ENCODE measurements at places on chromosomes 1 and 21.

- DNase-seq = no peak
Measured at GRCh38 chr1:60612790-60613189, 469.6 kb upstream of the NFIA start.

DNA sequence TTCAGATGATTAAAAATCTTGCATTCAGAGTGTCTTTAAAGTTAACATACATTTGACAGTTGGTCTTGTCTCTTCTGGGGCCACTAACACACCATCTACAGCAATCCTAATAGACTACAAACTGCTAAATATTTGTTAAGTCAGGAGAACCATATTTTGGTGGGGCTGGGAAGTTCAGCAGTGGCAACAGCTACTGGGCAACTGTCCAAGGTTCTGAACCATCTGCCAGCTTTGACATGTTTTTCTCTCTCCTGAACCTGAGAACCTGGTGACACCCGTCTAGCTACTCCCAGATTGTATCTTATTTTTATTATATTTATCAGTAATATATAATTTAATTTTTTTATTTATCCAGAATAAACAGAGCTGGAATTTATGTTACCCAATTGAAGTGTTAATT, 199.0 kb upstream of the DPYD start:
- no peak for DNase-seq

DNA sequence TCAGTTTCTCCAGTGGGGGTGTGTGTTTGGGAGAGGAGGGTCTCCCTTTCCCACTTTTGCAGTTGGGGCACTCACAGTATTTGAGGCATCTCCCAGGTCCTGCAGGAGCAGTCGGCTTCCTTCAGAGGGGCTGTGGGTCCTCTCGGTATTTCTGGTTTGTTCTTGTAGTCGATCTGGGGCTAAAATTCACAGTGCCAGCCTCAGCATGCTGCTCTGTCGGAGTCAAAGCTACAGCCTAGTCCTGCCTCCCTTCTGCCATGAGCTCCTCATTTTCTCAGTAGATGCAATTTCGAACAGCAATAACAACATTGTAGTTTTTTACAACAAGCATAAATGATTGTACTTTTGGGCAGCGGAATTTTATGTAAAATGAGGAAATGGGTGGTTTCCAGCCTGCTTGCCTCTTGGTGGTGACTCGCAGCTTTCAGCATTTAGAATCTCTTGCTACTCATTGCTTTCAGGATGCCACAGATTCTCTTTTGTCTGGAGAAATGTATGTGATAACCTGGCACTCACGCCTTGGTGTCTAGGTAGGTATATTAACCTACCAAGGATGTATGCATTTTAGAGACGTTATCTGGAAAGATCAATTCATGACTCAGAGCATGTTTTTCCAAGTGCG, 82.4 kb upstream of the C21orf91 start:
- DNase-seq = no peak

GRCh38 chr1:21671915-21672314, 2.8 kb upstream of the RAP1GAP start:
- no peak for DNase-seq

DNA sequence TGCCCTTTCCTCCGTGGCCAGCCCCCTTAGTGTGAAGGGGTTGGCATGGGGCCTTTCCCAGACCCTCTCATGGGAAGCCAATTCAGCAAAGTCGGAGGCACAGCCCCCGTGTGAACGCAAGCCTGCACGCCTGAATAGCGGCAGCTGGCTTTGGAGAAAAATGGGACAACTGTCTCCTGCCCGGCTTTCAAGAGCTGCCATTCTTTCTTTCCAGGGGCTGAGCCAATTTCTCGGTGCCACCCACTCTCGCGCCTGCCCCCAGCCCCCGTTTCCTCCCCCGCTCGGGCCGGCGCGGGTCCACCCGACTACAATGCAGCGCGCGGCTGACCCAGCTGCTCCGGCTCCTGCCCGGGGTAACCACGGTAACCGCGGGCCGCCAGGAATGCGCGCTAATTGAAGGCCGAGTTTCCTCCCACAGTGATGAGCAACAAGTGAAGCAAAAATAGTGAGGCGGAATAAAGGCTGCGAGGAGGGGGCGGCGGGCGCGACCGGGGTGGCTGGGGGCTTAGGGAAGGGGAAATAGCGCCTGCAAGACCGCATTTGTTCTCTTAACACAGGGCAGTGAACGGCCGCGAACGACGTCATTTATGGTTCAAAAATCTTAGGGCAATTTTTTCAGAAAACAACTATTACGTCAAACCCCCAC, 27.8 kb downstream of the ILDR2 start:
- DNase-seq = no peak

DNA sequence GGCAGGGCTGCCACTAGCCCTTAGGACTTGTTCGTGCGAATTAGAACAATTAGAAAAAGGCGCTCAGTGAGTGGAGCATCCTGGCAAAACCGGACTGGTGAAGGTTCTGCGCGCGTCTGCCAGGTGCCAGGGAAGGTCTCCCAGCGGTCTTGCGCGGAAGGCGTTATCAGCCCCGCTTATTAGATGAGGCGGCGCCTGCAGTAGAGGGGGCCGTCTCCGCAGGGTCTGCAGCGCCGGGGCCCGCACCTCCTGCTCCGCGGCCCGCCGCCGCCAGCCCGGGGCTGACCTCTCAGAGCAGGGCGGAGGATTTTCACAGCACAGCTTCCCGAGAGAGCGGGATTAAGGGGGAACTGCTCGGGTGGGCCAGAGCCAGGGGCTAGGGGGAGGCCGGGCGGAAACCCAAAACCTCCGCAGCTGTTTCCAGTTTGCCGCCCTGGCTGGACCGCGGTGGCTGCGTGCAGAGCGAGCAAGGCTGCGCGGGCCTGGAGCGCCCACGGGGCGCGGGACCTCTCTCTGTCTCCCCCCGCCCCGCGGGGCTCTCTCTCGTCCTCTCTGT, 155.2 kb downstream of the FOXD2 start:
- DNase-seq = no peak

GRCh38 chr1:212691561-212692071, 8.0 kb downstream of the BATF3 start:
- DNase-seq = no peak

GRCh38 chr1:47192458-47193384, 2.9 kb upstream of the PDZK1IP1 start:
- DNase-seq = peak; percentile 42

DNA sequence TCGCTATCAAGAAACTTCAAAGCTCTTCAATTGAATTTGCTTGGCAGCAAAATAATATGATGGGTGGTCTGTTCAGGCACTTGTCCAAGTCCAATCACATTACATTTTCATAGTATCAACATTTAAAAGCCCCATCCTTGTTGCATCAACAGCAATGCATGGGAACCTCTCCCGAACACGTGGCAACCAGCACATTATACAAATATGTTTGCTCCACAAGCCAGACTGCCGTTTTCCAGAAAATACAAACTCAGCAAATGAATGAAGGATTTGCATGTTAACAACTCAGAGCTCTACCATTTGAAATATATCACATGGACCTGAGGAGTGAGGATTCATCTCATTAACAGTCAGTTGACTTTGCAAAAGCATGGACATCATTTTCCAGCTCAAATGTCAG, 20.0 kb upstream of the LYPLAL1 start:
- DNase-seq = no peak

GRCh38 chr1:12528021-12528852, 89.8 kb downstream of the DHRS3 start:
- DNase-seq = no peak

DNA sequence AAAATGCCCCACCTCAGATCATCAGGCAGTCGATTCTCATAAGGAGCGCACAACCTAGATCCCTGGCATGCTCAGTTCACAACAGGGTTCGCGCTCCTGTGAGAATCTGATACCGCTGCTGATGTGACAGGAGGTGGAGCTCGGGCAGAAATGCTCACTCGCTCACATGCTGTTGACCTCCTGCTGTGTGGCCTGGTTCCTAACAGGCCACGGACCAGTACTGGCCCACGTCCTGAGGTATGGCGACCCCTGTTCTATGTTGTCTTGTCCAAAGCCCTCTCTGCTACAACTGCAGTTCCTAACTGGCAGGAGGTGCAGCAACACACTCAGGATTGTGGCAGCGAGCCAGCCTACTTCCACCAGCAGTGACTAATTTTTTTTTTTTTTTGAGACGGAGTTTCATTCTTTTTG, 70.6 kb downstream of the CLSTN1 start:
- no peak for DNase-seq

GRCh38 chr1:237164406-237165352, 122.7 kb downstream of the RYR2 start:
- DNase-seq = no peak

DNA sequence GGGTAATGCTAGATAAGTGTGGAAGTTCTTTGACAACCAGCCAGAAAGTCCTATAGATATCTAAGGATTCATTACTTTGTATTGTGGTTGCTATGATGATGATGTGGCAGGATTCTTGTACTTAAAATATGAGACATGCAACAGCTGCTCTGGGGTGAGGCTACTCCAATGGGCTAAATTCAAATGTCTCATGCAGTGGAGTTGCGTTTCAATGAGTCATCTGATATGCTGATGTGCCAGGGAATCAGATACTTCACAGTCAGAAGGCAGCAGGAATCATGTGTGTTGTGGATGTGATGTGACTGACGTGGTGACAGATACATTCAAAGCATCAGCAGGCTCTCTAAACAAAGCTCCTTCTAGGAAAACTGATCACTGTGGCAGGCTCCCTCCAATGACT, 66.5 kb downstream of the TSEN15 start:
- no peak for DNase-seq

GRCh38 chr1:193183019-193183627, 3.3 kb downstream of the B3GALT2 start:
- peak; percentile 51 for DNase-seq

GRCh38 chr1:43062527-43063095, 103.9 kb upstream of the SLC2A1 start:
- no peak for DNase-seq

DNA sequence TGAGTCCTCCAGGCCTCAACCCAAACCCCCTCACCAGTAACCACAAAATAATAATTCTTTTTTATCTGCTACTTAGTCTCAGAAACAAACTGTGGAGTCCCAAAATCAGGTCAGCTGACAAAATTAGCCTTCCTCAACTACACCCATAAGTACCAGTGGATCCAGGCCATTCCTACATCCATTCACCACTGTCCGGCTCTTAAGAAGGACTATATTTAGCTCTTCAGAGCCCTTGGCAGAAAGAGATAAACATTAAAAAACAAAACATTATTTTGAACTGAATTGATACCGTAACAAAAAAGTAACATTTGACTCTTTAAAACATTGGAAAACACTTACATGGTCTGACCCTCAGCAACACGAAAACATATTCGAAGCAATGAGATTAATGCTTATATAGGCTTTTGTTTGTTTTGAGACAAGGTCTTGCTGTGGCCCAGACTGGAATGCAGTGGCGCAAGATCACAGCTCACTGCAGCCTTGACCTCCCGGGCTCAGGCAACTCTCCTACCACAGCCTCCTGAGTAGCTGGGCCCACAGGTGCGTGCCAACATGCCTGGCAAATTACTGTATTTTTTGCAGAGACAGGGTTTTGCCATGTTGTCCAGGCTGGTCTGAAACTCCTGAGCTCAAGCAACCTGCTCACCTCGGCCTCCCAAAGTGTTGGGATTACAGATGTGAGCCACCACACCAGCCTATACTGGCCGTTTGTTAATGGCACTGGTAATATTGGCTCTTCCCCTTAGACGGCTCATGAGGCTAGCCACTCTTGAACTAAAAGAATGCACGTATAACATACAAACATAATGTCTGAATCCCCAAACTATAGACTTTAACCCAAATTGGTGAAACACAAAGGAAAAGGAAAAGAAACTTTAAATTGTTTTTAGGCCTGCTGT, 330.7 kb downstream of the SMYD3 start:
- DNase-seq = no peak

GRCh38 chr1:156480411-156481192, 20.0 kb downstream of the MEF2D start:
- DNase-seq = no peak

DNA sequence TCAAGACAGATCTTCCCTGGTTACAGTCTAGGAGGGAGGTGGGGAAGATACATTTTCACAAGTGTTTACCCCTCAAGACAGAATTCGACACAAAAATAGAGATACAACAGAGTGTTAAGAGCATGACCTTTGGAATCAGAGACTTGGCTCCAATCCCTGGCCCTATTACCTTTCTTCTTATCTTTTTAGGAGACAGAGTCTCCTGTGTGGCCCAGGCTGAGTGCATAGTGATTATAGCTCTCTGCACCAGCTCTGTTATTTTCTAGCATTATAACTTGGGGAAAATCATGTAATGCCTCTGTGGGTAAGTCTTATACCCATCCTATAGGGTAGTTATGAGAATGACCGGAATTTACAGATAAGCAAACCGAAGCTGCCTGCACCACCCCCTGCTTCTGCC, 9.8 kb downstream of the NIPAL3 start:
- DNase-seq = no peak

DNA sequence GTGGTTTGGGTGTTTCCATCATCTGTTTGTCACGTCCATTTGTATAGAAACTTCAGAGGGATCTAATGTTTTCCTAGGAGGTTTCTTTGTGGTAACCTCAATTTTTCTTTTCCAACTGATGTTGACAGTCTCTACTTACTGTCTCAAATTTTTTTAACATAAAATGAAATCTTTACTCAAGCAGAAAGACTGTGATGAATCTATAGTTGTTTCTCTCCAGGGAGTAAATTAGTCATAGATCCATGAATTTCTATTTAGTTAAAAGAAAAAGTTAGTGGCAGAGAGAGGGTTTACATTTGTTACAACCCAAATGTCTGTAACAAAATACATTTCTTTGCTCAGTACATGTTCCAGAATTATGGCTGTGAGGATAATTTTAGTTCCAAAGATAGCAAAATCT, 161.6 kb downstream of the DISP1 start:
- DNase-seq = no peak

DNA sequence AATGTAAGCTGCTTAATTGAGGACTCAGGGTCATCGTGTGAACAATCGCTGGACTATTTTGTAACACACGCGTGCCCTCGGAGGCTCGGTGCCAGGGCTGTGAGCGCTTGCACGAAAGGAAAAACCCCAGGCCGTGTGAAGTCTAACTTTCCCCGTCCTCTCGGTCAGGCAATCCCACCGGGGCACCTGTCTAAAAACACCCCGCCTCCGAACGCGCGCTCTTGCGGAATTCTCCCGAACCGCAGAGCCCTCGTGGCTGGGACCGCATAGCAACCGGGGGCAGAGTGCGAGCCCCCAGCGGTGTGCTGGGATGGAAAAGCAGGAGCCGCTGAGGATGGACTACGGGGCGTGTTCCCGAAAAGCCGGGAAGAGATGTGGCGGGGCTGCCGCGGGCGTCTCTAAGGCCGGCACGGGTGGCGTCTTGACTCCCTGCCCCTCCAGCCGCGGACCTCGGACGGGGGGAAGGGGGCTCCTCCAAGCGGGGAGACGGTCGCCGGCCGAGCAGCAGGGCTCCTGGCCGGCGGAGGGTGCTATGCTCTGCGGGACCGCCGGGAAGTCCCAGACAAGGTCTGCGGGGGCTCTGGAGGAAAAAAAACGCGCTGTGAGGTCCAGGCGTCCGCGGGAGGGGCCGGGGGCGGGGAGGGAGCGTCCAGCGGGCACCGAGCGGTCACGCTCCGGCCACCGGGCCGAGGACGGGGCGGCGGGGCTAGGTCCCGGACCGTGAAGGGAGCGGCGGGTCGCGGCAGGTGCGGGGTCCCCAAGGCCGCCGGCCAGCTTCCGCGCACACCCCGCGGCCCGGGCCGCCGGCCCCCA, 936 bp downstream of the ZBTB21 start:
- no peak for DNase-seq

- no peak for DNase-seq
Measured at GRCh38 chr1:61227857-61228550, 145.6 kb downstream of the NFIA start.
